ENCODE measurements at places on chromosomes 7 and 10.

DNA sequence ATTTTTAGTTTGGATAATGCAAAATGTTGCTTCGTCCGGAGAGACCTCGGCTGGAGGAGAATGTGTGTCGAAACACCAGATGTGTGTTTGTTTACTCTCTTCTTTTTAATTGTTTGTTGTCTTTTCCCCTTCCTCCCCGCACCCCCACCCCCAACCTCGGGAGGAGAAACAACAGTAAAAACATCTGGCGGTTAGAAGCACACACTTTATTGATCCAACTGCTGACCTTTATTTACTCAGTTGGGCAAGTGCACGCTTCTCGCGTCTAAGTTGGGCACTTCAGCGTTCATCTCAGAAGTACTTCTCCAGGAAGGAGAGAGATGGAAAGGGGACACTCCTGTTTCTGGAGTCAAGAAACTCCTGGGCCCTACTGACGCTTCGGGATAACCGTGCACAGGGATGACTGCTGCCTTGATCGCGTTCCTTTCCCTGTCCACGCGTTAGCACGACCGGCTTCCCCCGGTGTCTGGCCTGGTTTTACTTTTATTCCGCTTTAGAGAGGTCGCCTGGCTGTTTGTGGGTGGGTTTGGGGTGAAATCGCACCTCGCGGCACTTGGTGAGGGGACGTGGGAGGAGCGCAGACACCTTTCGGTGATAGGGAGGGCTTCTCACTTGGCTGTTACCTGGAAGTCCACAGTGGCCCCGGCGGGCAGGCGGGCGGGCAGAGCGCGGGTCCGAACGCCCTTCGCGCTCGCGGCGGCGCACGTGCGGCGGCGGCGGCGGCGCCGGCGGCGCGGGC is 168.3 kb upstream of the PPP1R3A start:
- DNase-seq: no peak

- DNase-seq: no peak
Measured at GRCh38 chr10:132200344-132201110, 13.8 kb downstream of the DPYSL4 start.

- DNase-seq: no peak
Measured at GRCh38 chr7:7702826-7703225, 15.6 kb downstream of the RPA3 start.

DNA sequence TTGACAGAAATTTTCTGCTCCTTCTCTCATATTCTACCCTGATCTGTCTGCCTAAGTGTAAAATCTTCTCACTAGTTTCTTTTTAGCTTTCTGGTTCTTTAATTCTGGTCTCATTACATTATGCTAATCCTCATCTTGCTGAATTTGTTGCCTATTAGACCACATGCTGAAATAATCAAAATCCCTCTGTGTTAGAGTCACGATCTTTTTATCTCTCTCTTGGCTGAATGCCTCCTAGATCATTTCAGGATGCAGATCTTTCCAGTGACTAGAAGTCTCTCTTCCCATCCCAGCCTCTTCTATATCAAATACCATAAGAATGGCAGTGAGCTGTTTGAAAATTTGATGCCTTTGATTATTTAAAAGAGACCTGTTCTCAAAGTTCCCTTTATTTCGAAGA is 661.9 kb downstream of the SORCS1 start:
- no peak for DNase-seq

DNA sequence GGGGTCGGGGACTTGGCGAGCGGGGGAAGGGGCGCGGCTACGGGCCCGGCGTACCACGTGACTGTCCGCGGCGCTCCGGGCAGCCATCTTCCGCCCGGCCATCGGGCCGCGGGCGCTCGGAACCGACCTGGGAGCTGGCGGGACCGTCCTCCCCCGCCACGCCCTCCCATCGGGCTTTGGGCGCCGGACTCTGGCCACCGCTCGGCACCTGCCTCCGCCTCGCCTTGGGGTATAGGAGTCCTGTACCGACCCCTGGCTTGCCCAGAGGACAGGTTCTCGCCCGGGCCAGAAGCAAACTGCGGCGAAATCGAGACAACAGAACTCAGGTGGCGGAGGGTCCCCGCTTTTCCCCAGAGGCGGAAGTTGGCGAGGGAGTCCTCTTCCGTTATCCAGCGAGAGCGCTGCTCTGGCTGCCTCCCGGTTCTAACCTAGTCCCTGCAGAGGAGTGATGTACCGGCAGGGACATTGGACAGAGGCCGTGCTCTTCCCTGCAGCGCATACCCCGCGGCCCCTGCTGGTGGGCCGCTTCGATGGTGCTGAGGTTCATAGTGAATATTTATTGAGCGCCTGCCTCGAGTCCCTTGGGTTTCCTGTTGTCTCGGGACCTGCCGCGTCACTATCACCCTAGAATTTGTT is 1.2 kb upstream of the SGMS1 start:
- DNase-seq: peak; percentile 77

DNA sequence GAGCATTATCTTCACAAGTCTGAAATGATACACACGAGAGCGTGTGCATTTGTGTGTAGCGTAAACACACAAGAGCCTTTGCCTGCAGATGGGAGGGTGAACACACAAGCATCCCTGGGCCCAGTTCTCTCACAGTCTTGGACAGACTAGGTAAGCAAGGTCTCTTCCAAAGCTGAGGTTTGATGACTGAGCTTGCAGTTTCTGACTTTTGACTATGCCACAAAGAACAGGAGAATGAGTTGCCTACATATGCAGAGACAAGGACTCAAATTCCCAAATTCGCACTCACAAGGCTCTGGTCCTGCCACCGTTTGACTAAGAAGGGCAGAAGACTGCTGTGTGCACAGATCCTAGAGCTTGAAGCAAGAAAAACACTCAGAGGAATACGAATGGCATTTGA is 55.8 kb downstream of the FAM53B start:
- no peak for DNase-seq

DNA sequence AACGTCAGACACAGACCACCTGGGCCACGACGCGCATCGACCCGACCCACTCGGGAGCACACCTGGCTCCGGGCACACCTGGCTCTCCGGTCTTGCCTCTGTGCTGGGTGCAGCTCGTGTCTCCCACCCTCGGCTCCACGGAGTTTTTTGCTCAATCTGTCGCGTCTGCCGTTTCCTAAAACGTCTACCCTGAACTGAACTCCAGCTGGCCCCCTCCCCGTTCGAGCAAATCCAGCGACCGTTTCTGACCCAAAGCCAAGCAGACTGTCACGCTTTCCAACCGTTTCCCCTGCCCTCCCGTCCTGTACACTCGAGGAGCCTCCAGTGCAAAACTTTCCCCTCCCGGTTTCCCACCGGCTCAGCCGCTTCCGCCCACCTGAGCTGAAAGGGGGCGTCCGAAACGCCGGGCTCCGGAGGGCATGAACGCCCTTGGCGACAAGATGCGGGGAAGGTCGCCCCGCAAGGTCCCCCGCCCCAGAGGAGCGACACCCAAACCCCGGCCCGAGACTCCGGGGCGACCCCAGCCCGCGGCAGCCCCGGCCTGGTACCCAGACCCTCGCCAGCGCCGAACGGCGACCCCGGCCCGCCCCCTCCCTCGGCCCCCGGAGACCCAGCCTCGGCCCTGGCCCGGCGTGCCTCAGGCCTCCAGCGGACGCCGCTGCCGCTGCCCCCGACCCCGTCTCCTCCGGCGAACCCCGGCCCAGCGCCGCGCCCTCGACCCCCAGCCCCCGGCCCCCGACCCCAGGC is 557 bp downstream of the CYTH3 start:
- DNase-seq: peak; percentile 19

DNA sequence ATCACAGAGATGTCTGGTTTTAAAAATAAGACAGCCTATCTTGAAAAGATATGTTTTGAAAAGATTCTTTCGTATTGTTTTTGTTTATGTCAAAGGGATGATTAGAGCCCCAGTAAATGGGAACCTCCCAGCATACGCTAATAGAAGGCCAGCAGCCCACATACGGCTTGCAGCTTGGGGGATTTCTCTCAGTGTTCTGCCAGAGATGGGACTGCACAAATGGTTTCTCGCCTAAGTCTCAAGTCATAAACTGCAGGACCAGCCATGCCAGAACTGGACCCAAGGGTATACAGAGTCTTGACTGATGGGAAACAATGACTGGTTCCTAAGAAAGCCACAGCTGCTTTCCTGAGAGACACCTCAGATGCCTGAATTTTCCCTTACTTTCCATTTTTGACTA is 306.9 kb upstream of the DGKB start:
- DNase-seq: no peak

- DNase-seq: no peak
Measured at GRCh38 chr10:133445751-133446708, 7.7 kb upstream of the SCART1 start.

DNA sequence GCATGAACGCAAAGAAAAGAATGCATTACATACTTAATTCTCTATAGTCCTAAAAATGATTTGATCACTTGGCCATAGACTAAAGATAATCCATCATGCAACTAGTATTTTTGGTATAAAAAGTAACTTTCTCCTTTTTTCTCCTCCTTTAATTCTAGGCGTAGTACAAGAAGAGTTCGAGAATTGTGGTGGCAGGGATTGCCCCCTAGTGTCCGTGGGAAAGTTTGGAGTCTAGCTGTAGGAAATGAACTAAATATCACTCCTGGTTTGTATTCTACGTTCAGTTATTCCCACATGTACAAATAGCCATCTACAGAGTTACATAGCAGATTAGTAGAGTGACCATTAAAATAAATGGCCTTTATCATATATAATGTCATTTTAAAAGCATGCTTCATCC is 45.5 kb upstream of the HELLS start:
- no peak for DNase-seq

DNA sequence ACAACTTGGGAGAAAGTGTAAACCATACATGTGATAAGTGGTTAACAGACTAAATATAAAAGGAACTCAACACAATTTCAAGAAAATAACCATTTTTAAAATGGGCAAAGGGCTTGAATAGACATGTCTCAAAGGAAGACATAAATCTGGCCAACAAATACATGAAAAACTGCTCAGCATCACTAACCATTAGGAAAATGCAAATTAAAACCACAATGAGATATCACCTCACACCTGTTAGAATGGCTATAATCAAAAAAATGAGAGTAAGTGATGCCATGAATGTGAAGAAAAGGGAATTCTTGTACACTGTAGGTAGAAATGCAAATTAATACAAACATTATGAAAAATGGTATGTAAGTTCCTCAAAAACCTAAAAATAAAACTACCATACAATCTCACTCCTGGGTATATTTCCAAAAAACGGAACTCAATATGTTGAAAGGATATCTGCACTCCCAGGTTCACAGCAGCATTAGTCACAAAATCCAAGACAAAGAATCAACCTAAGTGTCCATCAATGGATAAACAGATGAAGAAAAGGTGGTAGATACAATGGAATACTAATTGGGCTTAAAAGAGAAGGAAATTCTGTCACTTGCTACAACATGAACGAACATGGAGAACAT is 5.6 kb downstream of the SNX13 start:
- no peak for DNase-seq

GRCh38 chr7:101941481-101942383 is 124.3 kb downstream of the CUX1 start:
- no peak for DNase-seq

DNA sequence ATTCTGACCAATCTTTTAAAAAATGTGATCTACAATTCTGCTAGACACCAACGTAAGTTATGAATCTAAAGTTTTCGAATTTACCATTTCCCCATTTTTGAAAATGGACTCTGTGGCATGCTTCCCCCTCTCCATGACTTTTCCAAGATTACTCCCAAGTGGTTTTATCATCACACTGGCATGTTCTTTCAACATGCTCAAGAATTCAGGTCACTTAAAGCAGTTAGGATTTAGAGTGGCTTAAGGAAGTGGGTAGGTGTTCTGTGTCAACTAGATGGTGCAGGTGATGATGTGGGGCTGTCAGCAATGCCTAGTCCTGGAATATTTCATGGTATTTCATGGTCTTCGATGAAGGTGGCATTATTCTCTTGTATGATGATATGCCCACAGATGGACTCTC is 164.0 kb upstream of the ASAH2 start:
- DNase-seq: no peak

DNA sequence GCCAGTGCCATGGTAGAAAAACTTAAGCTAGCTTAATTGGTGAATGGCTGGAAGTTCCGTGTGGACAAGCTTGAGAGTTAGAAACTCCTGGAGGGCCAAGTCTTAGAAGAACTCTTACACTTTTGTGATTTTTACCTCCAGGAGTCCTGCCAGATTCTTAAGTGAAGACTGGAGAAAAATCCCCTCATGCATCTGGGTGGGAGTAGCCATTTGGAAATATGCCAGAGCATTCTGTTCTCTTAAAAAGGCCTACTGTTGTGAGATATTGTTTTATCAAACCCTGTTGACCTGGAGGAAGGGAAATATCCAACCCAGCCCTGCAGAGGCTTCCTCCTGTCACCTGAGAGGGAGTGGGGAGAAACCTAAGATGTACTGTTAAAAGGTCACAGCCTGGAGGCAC is 17.6 kb upstream of the MCM10 start:
- DNase-seq: no peak

- DNase-seq: peak; percentile 53
Measured at GRCh38 chr7:22488643-22489462, 11.1 kb downstream of the STEAP1B start.

DNA sequence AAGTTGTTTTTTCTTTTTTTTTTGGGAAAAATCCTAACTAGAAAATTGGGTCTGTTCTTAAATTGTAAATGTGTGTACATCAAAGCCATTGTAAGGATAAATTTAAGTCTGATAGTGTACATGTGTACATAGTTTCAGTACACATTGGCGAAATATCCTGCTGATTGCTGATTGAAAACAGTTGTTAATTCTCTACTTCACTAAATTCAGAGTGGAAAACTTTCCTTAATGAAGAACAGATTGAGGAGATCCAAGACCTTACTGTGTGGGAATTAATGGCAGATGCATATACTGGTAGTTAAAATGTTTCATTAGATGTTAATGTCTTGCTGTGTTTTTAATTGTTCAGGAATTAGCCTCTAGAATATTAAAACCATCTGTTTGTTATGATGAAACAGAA is 506.0 kb downstream of the AUTS2 start:
- DNase-seq: no peak

- DNase-seq: no peak
Measured at GRCh38 chr7:131637859-131638258, 81.4 kb upstream of the PODXL start.

DNA sequence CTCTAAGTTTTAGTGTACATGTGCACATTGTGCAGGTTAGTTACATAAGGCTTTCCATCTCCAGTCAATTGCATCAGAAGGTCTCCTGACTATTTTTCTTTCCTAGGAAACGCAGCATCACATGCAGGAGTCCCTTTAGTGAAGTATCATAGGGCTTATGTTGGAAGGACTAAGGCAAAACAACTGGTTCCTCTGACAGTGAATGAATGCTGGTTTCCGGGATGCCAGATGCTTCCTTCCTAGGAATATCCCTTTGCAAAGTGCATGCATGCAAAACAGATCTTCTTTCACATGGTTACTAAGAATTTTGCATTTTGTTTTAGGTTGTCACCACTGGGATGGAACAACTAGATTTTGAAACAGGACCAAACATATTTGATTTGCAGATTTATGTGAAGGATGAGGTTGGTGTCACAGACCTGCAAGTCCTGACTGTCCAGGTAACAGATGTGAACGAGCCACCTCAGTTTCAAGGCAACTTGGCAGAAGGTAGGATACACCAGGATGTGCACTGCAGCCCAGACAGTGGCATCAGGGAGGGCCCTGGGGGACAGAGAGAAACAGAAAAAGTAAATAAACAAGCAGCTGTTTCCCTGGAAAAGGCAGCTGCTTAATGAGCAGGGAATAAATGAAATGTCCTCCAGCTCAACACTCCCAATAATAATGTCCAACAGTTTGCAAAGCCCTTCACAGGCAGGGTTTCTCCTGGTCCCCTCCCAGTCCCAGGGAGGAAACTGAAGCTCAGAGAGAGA is 17.8 kb downstream of the CDHR3 start:
- no peak for DNase-seq
